EL (cell line): ENCODE measurements at places on chromosomes 7 and 10.
A peak's percentile ranks its signal among the peaks of the same experiment; 100 is the strongest.

GRCh38 chr7:139370301-139370942 lies 10.7 kb downstream of the LUC7L2 start:
- DNase-seq = no peak

GRCh38 chr10:130904676-130905075 lies 406.8 kb downstream of the TCERG1L start:
- no peak for DNase-seq

- no peak for DNase-seq
Measured at GRCh38 chr7:26865094-26865388, 651 bp upstream of the SKAP2 start.

DNA sequence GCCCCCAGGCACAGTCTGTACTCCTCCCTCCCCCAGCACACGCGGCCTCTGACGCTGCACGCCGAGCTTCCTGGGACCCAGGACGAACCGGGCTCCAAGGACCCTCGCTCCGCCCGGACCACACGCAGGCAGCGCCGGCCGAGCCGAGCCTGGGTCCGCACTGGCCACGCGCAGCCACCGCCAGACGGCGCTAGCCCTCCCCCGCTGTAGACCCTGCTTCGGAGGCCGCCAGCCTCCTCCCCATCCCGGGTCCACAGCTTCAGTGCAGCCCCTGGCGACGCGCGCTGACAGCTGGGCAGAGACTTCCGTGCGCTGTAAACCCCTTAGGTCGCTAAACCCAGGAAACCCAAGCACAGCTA lies 936 bp upstream of the TCERG1L start:
- no peak for DNase-seq

GRCh38 chr10:22737587-22737986 lies 23.2 kb upstream of the PIP4K2A start:
- peak; percentile 83 for DNase-seq

GRCh38 chr7:99000196-99000903 lies 122.0 kb downstream of the TRRAP start:
- DNase-seq = no peak

- no peak for DNase-seq
Measured at GRCh38 chr7:26151096-26151495, 902 bp upstream of the NFE2L3 start.

GRCh38 chr7:88223265-88223664 lies 3.4 kb upstream of the SRI start:
- DNase-seq = no peak

- DNase-seq = peak; percentile 93
Measured at GRCh38 chr10:77179015-77179695, 458.5 kb downstream of the KCNMA1 start.

GRCh38 chr10:99573790-99574189 lies 41.0 kb downstream of the NKX2-3 start:
- no peak for DNase-seq

GRCh38 chr7:118350260-118350659 lies 125.8 kb downstream of the ANKRD7 start:
- DNase-seq = no peak

DNA sequence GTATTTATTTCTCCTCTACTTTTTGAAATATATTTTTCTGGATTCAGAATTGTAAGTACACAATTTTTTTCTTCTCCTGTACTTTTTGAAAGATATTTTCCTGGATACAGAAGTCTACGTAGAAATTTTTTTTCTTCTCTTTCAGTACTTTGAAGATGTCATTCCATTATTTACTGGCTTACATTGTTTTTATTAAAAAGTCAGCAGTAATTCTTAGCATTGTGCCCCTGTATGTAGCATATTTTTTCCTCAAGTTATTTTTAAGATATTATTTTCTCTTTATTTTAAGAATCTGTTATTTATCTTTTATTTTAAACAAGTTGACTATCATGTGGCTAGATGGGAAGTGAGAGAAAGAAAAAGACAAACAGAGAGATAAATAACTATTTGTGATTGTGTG lies 119.0 kb upstream of the NPSR1 start:
- DNase-seq = no peak

DNA sequence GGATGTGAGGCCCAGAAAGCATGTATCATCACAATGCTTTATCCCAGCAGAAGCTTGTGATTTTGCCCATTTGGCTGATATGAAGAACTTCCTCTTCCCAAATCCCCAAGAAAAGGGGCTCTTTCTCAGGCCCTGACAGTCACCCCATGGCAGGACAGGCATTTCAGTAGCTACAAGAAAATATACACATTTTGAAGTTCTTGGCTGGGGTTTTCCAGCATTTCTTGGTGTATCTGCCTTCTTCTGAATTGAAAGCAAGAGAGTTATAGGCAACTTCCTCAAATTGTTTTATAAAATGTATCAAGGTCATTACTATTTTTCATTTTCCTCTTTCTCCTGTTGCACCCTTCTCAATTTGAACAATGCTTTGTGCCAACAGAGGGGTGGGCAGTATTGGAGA lies 63.3 kb upstream of the PDLIM1 start:
- no peak for DNase-seq

DNA sequence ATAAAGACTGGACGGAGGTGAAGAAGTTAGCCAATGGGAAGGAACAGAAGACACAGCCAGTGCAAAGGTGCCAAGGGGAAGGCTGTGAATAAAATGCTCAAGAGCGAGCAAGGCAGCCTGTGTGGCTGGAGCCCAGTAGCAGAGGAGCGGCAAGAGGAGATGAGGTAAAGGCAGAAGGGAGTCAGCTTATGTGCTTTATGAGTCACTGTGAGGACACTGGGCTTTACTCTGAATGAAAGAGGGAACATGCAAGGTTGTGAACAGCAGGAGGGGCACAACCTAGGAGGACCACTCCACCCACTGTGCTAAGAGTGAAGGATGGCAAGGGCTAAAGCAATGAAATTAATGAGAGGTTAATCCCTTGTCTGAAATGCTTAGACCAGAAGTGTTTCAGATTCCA lies 129.0 kb upstream of the ODAD2 start:
- no peak for DNase-seq

DNA sequence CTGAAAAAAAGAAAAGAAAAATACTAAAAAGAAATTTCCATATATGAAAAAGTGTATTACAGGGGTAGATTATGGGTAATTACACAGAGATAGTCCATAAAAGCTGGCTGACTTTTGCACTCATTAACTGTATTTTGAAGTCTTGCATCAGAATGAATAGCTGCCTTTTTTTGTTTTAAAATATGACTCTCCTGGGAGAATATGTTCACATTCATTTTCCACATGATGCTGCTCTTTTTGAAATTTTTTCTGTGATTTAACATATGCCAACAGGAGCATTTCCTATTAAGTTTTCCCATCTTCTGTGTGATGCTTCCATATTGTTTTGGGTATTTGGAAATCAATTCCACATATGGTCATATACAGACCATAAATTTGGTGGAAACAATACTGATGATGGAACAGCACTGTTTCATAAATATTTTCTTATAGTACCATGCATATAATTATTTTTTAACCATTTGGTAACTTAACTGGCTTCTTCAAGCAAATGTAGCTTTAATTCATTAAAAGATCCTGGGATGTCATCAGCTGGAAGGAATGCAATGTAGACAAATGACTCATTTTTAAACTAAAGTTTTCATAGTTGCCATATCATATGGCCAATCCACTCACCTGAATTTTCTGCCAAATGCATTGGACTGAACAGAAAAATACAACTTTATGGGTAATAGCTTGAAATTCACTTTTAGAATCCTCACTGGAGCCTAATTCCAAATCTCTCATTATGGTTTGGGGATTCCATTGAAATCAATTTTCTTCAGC lies 313.9 kb upstream of the GLI3 start:
- no peak for DNase-seq

GRCh38 chr10:93219347-93219746 lies 145.7 kb downstream of the CYP26A1 start:
- no peak for DNase-seq

DNA sequence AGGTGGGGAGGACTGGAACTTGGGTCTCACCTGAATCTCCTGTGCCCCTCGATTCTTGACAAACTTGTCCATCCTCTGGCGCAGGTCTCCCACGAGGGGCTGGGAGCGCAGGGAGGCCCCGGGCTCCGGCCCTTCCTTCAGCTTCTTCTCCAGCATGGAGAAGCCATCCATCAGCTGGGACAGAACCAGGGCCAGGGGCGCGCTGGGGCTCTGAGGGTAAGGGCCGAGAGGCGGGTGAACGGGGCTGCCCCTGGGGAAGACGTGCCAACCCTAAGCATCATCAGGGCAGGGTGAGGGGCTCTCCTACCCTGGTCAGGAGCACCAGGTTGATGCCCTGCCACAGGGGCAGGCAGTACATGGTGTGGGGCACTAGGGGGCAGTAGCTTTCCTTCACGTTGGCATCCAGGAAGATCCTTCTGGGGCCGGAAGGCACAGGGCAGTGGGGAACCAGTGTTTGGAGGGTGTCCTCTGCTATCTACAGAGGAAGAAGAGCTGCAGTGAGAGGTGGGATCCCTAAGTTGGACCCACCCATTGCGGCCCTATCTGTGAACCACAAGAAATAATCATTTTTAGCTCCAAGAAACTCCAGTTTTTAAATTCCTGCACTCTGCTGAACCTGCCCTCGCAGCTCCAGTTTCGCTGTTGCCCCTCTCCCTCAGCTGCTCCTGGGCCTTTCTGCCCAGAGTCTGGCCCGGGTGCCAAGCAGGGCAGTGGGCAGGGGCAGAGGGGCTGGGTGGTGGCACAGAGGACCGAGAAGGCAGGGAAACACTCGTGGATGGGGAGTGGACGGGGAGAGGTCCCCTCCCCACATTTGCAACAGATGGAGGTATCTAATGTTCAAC lies 10.8 kb upstream of the PYROXD2 start:
- DNase-seq = peak; percentile 45

DNA sequence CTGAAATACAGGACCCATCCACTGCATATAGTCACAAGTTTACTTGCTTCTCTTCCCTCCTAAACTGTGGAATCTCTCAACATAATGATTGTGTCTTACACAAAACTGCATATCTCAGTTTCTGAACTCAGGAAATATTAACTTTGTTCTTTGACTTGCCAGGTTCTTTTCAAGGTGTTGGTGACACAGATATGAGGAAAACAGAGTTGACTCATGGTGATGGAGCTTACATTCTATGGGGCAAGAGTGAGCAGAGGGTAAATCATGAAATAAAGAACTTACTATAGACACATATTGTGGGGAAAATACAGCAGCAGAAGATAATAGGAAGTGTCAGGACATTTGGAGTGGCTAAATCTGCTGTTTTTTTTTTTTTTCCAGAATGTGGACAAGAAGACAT lies 72.5 kb upstream of the IGFBP3 start:
- no peak for DNase-seq

DNA sequence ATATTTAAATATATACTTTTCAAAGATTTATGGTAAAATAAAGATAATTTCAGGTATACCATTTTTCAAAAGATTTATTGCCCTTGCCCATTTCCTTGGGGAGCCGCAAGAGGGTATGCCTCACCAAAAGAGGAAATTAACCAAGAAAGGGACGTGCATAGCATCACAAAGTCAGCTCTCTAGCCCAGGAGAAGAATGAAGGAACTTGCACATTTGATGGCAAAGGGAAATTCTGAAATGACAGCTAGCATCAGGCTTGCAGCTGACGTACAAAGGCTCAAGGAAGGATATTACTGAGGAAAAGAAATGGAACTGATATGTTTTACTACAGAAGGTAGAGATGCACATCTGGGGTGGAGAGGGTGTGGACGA lies 93.6 kb upstream of the RSU1 start:
- no peak for DNase-seq

- DNase-seq = peak; percentile 25
Measured at GRCh38 chr10:77328272-77328816, 309.3 kb downstream of the KCNMA1 start.

DNA sequence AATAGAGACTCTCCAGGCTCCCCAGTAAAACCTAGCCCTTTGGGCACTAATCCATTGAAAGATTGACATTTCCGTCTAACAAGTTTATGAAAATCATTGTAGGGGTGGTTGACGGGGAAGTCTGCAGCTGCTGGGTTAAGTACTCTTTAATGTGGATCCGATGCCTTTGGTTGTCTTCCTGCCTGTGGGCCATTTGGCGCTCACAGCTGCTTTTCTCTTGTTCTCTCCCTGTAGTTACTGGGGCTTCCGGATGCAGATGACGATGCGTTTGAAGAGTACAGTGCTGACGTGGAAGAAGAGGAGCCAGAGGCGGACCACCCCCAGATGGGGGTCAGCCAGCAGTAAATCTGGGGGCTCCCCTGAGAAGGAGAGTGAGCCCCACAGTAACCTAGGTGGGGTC lies 22.4 kb downstream of the MTURN start:
- no peak for DNase-seq

DNA sequence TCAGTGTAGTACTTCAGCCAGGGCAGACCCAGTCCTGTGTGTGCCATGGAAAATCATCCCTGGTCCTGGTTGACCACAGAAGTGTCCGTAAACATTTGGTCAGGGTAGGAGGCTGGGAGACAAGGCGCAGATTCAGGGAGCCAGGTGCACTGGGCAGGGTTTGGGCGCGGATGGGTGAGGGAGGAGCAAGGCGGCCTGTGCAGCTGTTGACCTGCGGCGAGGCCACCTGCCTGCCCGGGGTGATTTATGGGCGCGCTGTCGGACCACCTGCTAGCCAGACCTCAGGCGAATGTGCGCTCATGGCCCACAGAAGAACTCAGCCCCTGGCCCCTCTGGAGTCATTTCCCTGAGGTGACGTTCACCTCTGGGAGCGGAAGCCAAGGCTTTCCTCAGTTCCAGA lies 6.6 kb downstream of the SFRP5 start:
- no peak for DNase-seq

GRCh38 chr10:132209130-132209529 lies 22.4 kb downstream of the DPYSL4 start:
- DNase-seq = peak; percentile 34

DNA sequence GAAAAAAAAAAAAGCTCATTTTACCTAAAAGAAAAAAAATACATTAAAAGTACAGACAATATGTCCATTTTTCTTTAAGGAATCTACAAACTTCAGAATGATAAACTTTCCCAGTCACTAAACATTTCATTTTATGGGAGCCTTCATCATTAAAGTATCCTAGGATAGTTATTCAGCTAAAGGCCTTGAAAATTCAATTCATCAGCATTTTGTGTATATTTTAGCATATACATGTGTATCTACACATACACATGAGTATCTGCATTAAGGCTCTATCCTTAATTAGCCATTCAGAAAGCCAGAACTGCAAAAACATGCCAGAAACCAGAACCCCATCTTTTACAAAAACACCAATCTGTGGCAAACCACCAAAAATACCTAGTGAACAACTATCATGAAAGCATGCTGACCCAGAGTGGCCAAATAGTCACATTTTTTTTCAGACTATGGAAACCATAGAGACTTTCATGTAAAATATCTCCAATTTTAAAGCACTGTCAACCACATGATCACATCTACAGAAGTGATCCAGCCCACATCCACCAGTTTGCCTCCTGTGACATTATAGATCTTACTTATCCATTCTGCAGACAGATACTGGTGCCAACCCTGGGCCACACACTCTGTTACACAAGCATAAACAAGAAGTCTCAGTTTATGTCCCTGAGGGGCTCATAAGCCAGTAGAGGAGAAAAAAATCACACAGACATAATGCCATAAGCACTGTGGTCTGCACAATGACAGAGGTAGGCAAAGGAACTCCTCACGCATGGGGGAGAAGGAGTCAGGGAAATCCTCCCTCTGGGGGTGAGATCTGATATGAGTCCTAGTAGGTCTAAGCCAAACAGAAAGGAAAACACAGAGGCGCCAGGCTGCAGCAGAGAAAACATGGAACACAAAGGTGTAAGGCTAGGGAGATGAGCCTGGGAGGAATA lies 79.2 kb downstream of the SRPK2 start:
- no peak for DNase-seq

GRCh38 chr7:126715076-126715475 lies 537.7 kb downstream of the GRM8 start:
- no peak for DNase-seq

- DNase-seq = no peak
Measured at GRCh38 chr7:55558962-55559920, 13.1 kb downstream of the VOPP1 start.
